ENCODE measurements at places on chromosomes 6 and 20.
A peak's percentile ranks its signal among the peaks of the same experiment; 100 is the strongest.

DNA sequence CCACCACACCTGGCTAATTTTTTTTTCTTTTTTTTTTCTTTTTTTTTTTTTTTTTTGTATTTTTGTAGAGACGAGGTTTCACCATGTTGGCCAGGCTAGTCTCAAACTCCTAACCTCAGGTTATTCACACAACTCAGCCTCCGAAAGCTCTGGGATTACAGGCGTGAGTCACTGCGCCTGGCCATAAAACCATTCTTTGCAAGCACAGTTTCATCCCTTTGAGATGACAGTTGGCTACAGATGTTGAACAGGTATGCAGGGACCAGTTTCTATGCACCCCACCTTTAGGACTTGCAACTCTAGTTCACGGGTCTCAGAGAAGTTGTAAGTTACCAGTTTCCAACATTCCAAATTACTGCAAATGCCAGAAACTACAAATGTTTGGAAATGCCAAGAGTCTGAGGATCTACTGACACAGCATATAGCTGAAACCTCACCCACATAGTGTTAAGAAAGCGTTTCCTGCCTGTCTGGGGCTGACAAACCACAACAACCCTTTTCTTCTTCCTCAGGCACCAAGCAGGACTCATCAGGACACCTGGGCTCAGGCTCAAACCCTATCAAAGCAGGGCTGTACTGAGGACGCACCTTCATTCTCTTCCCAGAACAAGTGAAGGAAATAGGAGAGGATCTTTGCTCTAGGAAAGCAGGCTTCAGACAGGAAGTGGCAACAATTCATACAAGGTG is 22.9 kb downstream of the ARHGAP18 start:
- no peak for DNase-seq

- no peak for DNase-seq
Measured at GRCh38 chr20:8132484-8133309, 631 bp downstream of the PLCB1 start.

DNA sequence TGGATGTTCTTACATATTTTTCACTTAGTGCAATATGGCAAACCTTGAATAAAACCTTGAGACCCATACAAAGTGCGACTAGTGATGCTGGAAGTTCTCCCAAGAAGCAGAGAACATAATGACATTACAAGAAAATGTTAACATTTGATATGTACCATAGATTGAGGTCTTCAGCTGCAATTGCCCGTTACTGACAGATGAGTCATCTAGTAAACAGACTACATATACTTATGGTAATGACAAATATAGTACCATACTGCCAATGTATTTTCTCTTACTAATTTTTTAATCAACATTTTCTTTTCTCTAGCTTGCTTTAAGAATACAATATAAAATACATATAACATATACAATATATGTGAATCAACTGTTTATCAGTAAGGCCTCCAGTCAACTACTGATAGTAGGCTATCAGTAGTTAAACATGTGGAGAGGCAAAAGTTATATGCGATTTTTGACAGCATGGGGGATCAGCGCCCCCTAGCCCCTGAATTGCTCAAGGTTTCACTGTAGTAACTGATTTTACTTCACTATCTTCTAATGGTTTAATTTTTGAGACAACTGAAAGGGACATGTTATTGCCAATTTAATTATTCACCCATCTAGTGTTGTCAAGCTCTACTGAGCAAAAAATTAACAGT is 166.7 kb upstream of the ADGRB3 start:
- DNase-seq: no peak

DNA sequence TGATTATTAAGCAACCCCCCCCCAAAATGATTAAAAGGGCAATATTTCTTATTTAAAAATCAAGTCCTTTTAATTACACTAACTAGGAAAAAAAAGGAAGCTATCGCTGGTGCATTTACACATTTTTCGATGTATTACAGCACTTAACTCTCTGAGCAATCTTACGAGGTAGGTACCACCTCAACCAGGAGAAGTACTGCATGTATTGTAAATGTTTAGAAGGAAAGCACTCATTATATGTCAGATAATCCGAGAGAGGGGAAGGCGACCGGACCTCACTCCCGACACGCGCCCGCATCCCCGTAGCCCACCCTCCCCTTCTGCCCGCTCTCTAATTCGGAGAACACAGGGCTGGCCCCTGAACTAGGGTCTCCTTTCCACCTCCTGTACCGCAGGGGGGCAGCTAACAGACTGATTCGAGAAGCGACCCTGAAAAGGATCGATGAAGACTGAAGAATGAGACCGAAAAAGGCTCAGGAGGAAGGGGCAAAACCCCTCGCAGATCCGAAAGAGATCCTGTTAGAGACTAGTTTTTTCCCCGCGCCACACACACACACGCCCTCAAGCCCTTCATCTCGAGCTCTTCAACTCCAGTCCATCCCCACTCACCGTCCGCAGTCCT is 337 bp downstream of the ESF1 start:
- DNase-seq: no peak

- no peak for DNase-seq
Measured at GRCh38 chr20:43717616-43717995, 9.2 kb downstream of the GTSF1L start.

DNA sequence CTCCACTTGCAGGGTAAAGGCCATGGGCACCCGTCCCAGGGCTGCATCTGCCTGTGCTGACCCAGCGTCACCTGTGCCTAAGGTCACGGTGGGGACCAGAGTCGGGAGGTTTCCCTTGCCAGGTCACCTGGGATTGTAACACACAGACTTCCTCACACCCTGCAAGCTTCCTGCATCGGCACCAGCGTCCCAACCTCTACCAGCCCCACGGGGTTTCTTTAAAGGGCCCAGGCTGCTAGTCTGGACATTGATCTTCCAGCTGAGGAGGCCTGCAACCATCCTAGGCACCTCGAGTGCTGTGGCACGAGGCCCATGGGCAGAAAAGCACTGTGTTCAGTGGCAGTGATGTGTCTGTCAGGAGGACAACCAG is 12.6 kb downstream of the ACSS1 start:
- no peak for DNase-seq

DNA sequence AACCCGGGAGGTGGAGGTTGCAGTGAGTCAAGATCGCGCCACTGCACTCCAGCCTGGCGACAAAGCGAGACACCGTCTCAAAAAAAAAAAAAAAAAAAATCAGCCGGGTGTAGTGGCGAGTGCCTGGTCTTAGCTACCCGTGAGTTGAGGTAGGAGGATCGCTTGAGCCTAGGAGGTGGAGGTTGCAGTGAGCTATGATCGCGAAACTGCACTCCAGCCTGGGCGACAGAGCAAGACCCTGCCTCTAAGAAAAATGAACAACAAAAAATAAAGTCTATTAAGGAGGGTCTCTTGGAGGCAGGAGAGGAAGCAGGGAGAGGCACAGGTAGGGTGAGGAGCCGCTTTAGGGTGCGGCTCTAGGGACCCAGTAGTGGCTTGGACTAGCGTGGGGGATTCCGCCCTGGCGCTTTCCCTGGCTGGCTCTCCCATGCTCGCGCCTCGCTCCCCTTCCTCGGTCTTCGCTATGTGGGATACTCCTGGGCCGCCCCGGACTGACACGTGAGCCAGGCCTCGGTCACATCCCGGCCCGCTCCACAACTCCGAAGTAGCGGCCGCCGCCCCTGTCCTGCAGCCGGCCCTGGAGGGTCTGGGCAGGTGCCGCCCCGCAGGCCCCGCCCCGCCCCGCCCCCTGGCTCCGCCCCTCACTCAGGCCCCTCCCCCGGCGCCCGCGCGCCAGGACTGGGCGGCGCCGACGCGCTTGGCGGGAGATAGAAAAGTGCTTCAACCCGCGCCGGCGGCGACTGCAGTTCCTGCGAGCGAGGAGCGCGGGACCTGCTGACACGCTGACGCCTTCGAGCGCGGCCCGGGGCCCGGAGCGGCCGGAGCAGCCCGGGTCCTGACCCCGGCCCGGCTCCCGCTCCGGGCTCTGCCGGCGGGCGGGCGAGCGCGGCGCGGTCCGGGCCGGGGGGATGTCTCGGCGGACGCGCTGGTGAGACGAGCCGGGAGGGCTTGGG is at the start of gene MYBL2:
MYBL2 (plus strand) TSS at position 739 of the 953 bp plus-strand sequence; CDS start at position 909, 170 bp downstream.
- peak; percentile 66 for DNase-seq

- DNase-seq: peak; percentile 65
Measured at GRCh38 chr6:4253604-4254231, 118.3 kb upstream of the ECI2 start.

DNA sequence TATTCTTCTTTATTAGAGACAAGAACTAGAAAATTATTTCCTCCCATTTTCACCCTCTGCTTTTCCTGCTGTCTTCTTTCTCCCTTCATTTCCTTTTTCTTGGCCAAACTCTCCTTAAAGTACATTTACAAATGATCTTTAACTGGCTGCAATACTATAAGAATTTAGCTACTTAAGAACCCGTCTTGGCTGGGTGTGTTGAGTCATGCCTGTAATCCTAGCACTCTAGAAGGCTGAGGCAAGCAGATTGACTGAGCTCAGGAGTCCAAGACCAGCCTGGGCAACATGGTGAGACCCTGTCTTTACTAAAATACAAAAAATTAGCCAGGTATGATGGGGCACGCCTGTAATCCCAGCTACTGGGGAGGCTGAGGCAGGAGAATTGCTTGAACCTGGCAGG is 39.3 kb upstream of the SRPK1 start:
- no peak for DNase-seq

DNA sequence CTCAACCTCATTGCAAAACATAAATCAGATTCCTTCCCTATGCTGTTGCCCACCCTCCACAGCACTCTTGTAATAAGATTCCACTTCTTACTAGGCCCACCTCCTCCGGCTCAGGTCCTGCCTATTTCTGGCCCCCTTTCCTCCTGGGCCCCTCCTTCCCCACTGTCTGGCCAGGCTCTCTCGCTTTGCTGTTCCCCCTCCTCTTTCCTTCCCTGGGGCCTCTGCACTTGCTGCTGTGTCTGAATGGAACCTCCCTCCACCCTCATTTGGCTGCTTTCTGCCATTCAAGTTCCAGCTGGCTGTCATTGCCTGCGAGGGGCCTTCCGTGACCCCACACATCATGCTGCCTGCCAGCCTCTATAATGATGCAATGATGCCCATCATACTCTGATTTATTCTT is 38.9 kb downstream of the ARHGAP40 start:
- DNase-seq: no peak

GRCh38 chr6:144219056-144219685 is 66.0 kb upstream of the UTRN start:
- DNase-seq: peak; percentile 55

- no peak for DNase-seq
Measured at GRCh38 chr6:41939176-41939847, 2.3 kb downstream of the CCND3 start.

DNA sequence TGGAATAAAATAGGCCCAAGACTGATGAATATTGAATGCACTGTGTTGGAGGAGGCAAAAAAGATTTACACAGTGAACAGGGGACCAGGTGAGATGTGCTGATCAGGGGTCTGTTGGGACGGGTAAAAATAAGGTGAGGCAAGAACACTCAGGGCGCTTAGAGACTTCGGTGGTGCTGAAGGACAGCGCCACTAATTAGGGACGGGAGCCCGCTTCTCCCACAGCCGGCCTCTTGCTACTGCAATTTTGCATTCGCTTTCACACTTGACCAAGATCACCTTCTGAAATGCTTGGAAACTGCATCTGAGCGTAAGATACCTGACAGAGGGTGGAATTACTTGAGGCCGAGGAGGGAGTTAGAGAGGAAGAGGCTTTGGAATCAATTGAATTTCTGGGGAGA is 7.3 kb downstream of the TFAP2D start:
- no peak for DNase-seq

DNA sequence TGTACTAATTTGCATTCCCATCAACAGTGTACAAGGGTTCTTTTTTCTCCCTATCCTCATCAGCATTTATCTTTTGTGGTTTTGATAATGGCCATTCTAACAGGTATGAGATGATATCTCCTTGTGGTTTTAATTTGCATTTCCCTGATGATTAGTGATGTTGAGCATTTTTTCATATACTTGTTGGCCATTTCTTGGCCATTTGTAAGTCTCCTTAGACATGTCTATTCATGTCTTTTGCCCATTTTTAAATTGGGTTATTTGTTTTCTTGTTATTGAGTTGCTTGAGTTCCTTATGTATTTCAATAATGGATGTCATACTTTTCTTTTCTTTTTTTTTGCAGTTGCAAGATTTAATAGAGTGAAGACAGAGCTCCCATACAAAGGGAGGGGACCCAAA is 17.8 kb downstream of the FOXQ1 start:
- no peak for DNase-seq

DNA sequence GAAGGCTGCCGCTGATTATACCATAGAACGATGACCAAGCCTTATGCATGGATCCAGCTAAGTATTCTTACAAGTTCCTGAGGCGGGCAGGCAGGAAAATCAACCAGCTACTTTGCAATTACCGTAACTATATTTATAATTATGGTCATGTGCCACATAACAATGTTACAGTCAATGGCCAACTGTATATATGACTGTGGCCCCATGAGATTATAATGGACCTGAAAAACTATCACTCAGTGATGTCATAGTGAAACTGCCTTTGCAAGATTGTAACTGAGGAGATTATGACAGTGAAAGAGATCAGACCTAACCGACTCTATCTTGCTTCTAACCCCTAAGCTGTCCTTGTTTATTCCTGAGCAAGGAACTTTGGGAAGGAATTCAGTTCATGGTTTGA is 33.1 kb upstream of the FAM135A start:
- no peak for DNase-seq

- DNase-seq: no peak
Measured at GRCh38 chr6:125843593-125843992, 52.8 kb downstream of the NCOA7 start.

DNA sequence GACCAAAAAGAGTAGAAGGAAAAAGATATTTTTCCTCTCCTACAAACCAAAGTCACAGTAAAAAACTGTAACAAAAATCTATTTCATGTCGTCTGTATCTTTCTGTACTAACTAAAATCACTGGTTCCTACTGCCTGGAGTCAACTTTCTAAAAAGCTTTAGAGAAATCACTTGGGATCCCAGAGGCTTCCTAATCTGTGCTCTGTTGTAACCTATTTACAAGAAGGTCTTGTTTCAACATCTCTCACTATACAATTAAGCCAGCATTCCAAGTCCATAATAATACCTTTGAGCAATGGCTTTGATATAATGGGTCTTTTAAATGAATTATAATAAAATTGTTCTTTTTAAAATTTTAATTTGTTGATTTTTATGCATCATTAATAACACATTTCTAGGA is 20.4 kb downstream of the RAB23 start:
- no peak for DNase-seq

DNA sequence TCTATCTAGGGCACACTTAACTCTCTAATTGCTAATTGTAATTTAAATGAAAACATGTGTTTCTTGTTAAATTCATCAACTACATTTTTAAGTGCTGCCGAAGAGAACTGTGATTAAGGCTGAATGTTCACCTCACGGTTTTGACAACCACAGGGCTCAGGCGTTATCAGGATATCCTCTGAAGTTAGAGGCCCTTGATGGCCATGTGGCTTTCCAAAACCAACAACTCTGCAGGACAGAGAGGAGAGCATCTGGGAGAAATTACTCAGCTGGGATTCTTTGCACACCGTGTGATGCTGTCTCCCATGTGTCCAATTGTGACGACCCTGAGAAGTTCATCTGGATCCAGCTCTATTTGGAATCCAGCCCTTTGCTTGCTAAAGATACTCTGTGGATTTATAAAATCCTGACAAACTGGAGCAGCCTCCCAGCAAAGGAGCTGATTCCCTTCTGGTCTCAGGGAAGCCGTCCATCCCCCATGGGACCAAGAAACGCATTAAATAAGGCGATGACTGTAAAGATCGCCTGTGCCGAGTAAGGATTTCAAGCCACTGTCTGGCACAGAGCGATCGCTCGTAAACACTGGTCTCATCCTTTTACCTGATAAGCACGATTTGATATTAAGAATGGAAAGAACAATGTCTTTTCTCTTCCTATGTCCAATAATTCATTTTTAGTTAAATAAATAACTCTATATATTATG is 401.1 kb downstream of the CD83 start:
- no peak for DNase-seq

- peak; percentile 58 for DNase-seq
Measured at GRCh38 chr20:51111290-51111689, 88.4 kb upstream of the KCNG1 start.

GRCh38 chr6:15897063-15897876 is 231.6 kb upstream of the MYLIP start:
- no peak for DNase-seq
